Right hindlimb (tissue), 1 donor: ENCODE measurements at places on chromosomes 2 and 18.
A peak's percentile ranks its signal among the peaks of the same experiment; 100 is the strongest.

GRCh38 chr2:182444806-182445205, 18.0 kb upstream of the PDE1A start:
- no peak for DNase-seq

- DNase-seq: no peak
Observed at GRCh38 chr2:63755216-63755615, 86.5 kb upstream of the UGP2 start.

GRCh38 chr2:108924580-108925251, 64.3 kb downstream of the EDAR start:
- no peak for DNase-seq

DNA sequence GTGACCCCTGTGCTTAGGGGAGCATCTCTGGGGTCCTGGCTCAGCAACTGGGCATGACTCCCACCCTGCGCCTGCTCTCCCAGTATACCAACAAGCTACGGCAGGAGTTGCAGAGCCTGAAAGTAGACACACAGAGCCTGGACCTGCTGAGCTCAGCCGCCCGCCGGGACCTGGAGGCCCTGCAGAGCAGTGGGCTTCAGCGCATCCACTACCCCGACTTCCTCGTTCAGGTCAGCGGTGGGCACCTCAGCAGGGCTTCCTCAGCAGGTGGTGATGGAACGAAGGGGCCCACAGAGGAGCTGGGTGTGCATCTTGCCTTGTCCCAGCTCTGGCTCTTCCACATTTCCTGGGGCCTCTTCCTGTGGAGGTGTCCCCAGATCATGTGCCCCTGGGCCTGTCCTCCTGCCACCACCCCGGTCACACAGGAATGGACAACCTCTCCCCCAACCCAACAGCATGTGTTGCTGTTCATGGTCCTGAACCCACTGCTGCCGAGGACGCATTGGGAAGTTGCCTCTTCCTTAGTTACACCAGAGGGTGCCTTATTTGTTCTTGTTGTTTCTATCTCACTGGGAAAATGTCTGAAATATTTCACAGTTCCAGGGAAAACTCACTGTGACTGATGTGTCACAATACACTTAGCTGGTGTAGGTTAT, 10.8 kb downstream of the PROM2 start:
- no peak for DNase-seq

- DNase-seq: peak; percentile 80
Observed at GRCh38 chr2:12716032-12716281, 779 bp upstream of the TRIB2 start.
